ENCODE measurements at places on chromosomes 2 and 18.

DNA sequence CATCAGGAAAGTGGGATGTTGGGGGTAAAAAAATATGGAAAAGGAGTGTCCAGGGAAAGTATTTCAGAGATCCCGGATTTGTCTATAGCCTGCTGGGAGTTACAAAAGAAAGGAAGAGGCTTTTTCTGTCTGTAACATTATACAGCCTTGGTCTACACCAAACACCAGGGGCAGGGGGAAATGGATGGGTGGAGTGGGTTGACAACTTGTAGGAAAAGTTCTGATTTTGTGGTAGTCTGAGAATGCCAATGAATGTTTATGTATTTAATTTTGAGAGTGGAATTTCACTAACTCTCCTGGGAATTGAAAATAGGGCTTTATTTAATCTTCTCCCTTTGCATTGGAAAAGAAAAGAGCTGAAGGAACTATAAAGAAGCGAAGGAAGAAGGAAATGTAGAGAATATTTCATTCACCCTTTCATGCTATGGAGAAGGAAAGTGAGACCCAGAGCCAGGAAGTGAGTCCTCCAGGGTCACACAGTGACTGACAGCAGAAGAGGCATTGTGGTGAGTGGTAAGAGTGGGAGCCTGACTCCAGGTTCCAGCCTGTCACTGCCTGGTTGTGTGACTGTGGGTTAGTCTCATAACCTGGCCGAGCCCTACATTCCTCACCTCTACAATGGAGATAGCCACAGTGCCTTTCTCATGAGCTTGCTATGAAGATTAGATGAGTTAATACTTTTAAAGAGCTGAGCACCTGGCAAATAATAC lies 346.3 kb upstream of the TNP1 start:
- DNase-seq = no peak

GRCh38 chr18:12038082-12038638 lies 55.5 kb upstream of the ANKRD62 start:
- no peak for DNase-seq

DNA sequence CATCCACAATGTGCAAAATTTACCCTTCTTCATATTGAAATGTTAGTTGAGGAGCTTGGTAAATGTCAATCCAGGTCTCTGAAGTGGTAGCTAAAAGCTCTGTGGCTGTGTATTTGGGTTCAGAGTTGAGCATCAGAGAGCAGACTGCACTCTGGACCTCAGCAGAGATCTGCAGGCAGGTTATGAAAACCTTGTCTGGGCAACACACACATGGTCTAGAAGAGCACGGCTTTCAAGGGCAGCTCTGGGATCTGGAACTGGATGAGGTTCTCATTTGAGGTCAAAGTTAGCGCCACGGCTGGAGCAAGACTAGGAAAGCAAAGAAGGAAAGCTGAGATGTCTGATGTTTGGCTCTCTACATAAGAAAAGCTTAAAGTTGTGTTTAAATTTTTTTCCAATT lies 243.0 kb downstream of the SH3BP4 start:
- no peak for DNase-seq

DNA sequence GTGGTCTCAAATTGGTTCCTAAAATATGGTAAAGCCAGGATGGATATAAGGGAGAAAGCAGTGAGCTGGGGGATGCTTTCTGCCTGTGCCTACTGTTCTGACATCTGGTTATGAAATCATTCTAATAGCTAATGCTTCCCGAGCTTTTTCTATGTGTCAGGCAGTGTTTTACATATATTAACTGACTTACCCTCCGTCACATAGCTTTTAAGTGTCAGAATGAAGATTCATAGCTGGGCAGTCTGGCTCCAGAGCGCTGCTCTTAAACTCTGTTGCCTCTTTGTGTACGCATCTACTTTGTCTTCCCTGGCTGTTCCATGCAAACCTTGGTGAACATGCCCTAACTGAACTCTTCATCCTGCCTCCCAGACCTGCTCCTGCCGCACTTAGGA lies 195.7 kb downstream of the LPIN1 start:
- DNase-seq = no peak

DNA sequence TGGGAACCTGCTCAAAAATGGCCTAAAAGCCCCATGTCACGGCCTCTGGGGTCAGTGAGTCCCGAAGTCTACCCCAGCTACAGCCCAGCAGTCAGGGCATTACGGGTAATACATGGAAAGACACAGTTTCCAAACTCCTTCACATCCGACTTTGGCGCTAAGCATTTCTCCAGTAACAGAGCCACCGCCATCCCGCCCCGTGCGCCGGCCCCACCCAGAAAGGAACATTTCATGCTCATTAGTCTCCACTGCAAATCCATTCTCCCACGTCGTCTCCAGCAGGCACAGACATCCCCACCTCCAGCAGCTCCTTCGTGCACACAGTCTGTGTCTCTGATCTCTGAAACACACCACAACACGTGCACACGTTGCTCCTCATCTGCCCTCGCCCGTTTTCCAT lies 509.2 kb upstream of the ID2 start:
- DNase-seq = no peak

DNA sequence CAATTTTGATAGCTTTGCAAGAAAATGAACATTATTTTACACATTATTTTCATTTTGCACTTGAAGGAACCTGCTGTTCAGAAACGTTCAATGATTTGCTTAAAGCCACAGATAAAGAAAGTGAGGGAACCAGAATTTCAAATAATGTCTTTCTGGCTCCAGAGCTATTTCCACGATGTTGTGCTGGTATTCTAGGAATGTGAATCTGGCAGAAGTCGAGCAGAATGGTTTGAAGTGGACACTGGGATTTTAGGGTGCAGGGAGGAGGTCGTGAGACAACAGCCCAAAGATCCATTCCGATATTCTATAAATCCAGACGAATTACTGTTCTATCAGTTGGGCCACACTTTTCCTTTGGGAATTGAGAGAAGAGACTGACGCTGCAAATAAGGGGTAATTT lies 2.2 kb downstream of the CCDC102B start:
- no peak for DNase-seq

GRCh38 chr18:36392164-36392978 lies 94.9 kb downstream of the FHOD3 start:
- DNase-seq = no peak

GRCh38 chr2:32436150-32436549 lies 79.3 kb downstream of the BIRC6 start:
- DNase-seq = no peak

DNA sequence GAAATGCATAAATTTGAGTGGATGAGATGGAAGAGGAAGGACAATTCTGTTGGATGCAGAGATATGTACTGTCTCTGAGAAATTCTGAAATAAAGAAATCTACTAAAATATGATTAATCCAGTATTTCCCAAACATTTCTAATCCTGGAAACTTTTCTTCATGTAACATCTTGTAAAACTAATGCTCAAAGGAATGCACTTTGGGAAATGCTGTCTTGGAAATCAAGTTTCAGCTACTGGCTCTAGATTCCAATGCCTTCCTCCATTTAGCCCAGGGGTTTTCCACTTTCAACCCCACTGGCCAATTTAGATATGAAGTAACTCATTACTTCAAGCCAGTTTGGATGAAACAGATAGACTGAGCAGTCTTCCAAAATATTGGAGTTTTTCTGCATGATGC lies 355.1 kb downstream of the TXNL1 start:
- no peak for DNase-seq

GRCh38 chr2:239793086-239793485 lies 232.1 kb downstream of the NDUFA10 start:
- DNase-seq = no peak

DNA sequence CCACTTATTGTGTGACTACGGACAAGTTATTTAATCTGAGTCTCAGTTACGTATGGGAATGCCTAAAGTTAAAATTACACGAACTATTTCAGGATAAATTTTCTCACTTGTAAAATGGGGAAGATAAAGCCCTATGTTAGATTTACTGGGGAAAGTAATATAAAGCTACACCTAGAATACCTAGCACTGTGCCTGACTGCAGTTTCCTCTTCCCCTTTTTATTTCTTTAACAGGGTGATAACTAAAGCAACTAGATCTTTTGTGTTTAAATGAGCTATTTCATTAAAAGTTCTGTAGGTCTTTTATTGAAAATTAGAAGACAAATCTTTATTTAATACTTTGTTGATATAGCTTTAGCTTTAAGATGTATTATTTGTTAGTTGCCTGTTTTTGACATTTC lies 5.0 kb downstream of the B3GNT2 start:
- no peak for DNase-seq

DNA sequence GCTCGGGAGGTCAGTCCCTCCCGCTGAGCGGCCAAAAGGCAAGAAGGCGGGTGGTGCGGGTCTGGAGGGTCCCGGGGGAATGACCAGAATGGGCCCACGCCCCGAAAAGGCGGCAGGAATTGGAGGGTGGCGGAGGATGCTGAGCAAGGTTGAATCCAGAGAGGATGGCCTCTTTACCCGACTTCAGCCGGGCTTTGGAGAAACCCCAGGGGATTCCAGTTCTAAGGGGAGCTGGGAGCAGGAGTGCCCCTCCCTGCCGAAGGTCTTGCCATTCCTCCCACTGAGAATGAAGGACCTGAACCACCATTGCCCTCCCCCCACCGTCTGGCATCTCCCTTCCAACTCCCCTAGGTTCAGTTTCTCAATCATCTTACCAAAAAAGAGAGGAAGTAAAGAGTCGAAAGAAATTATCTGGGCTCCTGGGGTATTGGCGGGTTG lies 38.9 kb upstream of the ATP6V1B1 start:
- no peak for DNase-seq

GRCh38 chr2:238263204-238264071 lies 23.6 kb upstream of the HES6 start:
- DNase-seq = peak; percentile 93

GRCh38 chr2:2271469-2271941 lies 59.6 kb downstream of the MYT1L start:
- no peak for DNase-seq

GRCh38 chr18:77131652-77132368 lies 773 bp downstream of the MBP start:
- peak; percentile 90 for DNase-seq

- DNase-seq = no peak
Observed at GRCh38 chr18:12818243-12818642, 65.8 kb downstream of the PTPN2 start.

Data from pancreas (tissue), 10 donors.